T-cell (primary cell): ENCODE measurements at places on chromosomes 4 and X.

GRCh38 chrX:78946178-78946931, 1.2 kb downstream of the P2RY10 start:
- no peak for DNase-seq

- no peak for DNase-seq
Measured at GRCh38 chrX:47244676-47245075, 11.9 kb downstream of the USP11 start.

DNA sequence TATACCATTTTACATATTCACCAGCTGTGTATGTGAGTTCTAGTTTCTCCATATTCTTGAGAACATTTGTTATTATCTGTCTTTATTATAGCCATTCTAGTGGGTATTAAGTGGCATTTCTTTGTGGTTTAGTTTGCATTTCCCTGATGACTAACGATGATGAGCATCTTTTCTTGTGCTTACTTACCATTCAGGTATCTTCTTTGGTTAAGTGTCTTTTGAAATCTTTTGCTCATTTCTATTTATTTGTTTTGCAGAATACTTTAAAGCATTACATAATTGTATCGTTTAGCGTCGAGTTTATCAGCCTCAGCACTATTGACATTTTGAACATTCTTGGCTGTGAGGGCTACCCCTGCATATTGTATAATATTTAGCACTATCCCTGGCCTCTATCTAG, 85.4 kb downstream of the FRMPD4 start:
- DNase-seq: no peak

DNA sequence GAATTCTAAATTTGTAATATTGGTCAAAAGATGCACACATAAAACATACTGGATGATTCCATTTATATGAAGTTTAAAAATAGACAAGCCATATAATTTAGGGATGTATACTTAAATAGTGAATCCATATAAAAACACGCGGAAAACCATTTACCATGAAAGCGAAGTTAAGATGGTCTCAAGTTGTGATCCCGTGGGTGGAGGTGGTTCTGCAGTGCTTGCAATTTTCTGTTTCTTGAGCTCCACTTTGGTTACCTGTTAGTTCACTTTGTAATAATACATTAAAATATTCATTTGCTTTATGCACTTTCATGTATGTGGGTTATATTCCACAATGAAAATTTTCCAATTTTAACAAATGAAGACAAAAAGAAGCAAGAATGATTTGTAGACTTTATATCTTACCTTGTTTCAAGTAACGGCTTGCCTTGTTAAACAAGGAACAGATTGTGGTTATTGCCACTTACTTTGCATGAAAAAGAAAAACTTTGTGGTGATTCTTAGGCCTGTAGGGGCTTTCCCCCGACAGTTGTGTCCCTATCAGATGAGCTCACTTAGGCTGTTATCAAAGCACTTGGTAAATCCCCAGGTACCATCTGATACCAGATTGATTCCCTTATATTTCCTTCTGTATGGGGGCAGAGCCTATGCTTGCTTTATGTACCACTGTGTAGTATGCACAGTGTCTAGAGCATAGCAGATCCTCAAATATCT, 12.2 kb downstream of the UCP1 start:
- DNase-seq: peak; percentile 4

DNA sequence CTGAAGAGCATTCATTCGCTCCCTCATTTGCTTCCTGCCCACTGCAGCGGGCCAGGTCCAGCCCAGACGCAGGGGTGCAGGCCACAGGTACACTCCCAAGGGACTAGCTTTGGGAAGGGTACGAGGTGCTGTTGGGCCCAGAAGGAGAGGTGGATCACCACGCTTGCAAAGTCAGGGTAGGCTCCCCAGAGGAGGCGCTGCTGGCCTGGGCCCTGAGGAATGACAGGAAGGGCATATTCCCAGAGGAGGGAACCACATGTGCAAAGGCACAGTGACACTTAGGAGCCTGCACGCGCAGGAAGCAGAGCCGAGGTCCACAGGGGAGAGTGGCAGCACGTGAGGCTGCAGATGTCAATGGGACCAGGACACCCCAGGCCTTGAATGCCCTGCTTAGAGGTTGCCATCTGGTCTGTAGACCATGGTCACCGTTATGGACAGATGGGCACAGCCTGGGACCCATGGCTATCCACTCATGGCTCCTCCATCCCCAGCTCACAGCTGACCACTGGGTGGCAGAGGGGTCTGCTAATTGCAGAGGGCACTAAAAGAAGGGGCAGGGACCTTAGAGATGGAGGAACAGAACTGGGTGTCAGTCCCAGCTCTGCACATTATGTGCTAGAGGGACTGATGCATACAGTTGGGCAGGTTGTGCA, 7.9 kb downstream of the HTRA3 start:
- DNase-seq: no peak

- DNase-seq: no peak
Measured at GRCh38 chr4:76090241-76090691, 15.8 kb downstream of the ART3 start.

DNA sequence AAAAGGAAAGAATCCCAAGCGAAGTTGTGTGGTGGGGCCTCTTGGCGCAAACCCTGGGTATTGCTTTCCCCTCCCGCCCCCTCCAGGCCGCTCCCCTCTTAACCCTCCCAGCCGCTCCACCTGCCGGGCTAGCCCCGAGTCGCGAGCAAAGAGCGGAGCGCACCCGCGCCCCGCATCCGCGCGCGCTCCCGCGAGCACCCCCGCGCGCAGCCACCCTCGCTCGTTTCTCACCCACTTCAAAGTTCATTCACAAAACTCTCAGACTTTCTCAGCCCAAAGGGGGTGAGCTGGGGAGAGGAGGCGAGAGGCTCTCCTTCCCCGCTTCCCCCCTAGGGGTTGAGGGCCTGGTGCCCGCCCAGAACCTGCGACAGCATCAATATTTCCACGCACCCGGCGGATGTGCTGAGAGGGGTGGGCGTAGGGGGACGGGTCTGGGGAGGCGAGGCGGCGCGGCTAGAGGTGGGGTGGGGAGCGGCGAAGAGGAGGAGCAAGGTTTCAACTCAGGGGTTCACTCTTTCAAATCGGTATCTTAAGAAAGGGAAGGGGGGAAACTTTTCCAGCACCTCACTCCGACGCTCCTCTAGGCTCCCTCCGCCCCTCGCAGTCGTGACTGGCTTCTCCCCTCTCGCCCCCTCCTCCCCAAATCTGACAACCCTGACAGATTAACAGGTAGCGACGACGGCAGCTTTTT, 1.8 kb downstream of the MAML3 start:
- peak; percentile 79 for DNase-seq

DNA sequence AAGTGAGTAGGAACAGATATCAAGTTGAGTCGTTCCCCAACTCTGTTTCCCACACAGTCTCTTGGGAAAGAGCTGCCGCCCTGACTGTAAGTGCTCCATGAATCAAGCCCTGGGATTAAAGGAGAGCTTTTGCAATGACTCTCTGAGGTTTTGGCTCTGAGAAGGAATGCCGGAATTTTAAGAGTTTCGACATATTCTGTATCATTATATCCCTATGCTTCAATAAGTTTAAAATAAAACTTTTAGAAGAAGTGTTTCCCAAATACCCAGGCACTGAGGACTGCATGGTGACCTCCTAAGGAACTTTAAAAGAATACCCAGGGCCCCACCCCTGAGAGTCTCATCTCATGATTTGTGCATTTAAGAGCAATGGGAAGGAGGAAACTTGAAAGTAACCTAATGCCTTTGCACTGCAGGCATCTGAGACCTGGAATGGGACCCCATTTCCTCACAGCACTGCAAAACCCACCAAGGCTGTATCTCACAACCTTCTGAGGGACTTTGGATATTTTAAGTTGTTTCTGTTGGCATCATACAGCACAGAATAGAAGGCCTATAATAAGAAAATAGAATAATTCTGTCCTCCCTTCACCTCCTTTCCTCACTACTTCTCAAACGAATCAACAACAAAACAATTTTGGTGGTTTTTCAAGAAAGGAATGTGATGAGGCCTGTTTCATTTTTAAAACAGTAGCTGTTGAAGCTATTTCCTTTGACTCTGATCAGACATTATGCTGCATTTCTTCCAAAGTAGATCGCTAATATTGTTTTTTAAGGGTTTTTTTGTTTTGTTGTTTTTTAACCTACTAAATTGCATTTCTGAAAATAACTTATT, 121.2 kb downstream of the GASK1B start:
- no peak for DNase-seq

GRCh38 chrX:49071877-49072711, 1.7 kb downstream of the PRAF2 start:
- no peak for DNase-seq

- DNase-seq: no peak
Measured at GRCh38 chr4:102031406-102031805, 240.9 kb downstream of the BANK1 start.

DNA sequence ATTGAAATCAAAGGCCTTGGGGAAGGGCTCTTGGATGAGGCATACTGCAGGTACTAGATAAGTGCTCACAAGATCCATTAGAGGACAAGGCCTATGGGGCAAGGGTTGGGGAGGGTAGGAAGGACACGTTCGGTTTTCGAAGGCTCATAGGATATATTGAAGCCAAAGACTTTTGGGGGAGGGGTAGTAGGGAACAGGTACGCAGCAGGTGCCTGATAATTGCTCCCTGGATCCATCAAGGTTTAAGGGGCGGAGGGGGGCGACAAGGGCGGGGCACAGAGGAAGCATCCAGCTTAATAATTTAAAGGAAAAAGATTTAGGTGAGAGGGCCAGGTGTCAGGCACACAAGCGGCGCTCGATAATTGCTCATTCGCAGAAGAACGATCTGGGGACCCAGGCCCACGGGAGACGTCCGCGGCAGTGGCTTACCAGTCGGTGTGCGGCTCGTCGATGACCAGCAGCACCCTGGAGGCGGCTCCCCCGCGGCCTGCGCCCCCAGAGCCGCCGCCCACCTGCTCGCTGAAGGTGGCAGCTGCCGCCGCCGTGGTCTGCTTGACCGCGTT, 653 bp downstream of the SYN1 start:
- DNase-seq: no peak

GRCh38 chrX:139194571-139195280, 335.8 kb upstream of the F9 start:
- no peak for DNase-seq

DNA sequence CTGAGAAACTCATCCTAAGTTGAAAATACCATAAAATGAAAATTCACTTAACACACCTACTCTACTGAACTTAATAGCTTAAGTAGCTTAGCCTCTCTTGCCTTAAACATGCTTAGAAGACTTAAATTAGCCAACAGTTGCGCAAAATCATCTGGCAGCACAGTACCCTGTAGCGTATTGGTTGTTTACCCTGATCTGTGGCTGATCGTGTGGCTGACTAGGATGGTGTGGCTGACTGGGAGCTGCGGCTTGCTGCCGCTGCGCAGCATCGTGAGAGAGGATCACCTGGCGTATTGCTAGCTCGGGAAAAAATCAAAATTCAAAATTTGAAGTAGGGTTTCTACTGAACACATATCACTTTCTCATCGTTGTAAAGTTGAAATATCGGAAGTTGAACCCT, 6.3 kb downstream of the RUFY3 start:
- DNase-seq: no peak

GRCh38 chrX:39840581-39841093, 257.1 kb downstream of the BCOR start:
- no peak for DNase-seq

GRCh38 chr4:2934077-2934812, 29.0 kb downstream of the NOP14 start:
- peak; percentile 46 for DNase-seq

DNA sequence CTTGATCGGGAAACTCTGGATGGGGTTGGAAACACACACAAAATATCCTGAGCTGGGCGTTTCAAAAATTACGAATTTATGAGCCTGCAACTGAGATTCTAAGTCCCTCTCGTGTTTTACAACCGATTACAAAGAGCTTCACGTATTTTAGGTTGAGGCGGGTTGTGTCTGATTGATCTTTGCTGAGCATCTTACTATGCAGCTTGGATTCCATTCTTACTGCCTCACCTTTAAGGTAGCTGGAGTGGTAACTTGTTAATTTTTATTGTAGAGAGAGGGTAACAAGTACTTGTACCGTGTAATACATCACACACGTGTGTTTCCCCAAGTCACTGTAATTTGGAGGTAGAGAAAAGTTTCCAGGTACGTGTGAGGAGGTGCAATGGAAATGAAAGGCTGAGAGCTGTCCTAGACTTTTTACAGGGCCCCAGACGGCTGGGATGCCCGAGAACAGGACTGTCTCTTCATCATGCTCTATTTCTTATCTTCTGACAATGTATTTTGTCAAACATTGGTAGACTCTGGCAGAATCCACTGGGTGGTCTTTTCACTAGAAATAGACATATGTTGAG, 97.8 kb upstream of the TENM3 start:
- no peak for DNase-seq

- no peak for DNase-seq
Measured at GRCh38 chr4:23234716-23235115, 542.0 kb downstream of the GBA3 start.

- DNase-seq: no peak
Measured at GRCh38 chrX:5425119-5425518, 803.5 kb downstream of the NLGN4X start.

DNA sequence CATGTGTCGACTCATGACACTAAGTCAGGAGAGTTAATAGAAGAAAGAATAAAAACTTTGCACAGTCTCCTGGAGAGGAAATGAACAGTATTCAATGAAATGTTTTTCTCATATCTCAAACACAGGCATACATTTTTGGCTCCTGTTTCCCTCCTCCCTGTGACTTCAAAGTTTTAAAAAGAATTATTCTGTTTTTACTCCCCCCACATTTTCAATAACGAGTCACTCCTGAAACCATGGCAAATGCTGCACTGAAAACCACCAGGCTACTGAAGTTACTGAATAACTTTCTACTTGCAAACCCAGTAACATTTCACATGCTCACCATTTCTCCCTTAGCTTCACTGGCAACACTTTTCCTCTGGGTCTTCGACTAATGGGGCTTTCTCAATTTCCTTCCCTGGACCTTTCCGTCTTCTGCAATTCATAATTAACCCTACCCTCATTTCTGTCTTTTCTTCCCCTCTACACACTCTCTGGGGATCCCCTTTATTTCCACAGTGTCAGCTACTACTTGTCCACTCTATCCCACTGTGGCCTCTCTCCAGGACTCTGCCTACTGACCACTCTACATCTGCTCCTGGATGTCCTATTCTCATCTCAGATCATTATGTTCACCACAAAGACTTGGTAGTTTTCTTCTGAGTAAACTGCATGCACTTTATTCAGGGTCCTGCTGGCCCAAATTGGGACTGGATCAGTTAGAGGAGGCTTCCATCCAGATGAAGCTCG, 225.8 kb upstream of the ETNPPL start:
- DNase-seq: no peak

DNA sequence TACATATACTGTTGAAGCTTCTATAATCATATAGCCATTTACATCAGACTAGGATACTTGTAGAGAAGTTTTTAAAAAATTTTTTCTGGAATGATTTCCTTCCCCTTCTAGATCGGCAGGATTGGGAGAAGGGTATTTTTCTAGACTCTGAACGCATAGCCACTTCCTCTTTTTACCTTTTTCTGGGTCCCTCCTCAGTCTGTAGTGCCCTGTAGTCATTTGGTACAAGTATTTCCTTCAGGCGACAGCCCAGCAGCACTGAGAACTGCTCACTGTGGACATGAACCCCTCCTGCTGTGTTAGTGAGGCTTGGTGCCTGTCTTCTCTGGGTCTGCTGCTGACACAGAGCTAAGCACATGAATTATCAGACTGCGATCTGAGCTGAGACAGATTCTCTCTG, 255.4 kb downstream of the ARHGAP10 start:
- no peak for DNase-seq

GRCh38 chrX:152913910-152914309, 16.0 kb downstream of the ZNF185 start:
- DNase-seq: no peak

- DNase-seq: no peak
Measured at GRCh38 chr4:158131027-158131426, 41.8 kb downstream of the GASK1B start.

- DNase-seq: no peak
Measured at GRCh38 chr4:20787940-20788665, 87.8 kb downstream of the PACRGL start.
